ENCODE measurements at places on chromosomes 5 and 9.

DNA sequence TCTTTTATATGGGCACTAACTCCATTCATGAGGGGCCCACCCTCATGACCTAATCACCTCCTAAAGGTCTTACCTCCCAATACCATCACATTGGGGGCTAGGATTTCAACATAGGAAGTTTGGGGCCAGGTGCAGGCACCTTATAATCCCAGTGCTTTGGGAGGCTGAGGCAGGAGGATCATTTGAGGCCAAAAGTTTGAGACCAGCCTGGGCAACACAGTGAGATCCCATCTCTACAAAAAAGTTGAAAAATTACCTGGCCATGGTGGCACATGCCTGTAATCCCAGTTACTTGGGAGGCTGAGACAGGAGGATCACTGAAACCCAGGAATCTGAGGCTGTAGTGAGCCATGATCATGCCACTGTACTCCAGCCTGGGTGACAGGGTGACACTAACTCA is 76.7 kb downstream of the MYO10 start:
- no peak overlapping the region for H3K4me3 ChIP-seq
- H3K4me1 ChIP-seq, result peaks cover 84% of the 10 kb centered on the region
- H3K27ac ChIP-seq, result no peak overlapping the region
- DNase-seq, result no peak
- H3K27me3 ChIP-seq, result peaks cover 5% of the 10 kb centered on the region

DNA sequence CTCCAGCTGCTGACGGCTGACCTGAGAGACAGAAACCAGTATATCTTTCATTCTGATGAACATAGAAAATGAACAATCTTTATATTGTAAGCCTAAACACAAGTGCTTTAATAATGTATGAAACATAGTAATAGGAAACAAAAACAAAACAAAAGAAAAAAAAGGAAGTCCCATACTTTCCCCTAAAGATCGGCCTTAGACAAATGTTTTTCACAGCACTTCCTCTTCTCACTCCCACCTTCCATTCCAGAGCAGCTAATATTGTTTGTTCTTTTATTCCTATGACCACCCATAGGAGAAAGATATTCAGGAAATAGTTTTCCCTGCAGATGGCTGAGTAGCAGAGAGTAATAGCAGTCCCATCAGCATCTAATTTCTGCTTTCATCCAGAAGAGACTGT is 194.4 kb upstream of the SLC27A6 start:
- H3K4me3 ChIP-seq, result no peak overlapping the region
- no peaks in the 10 kb centered on the region for H3K36me3 ChIP-seq
- peaks cover 13% of the 10 kb centered on the region for H3K4me1 ChIP-seq
- no peak for DNase-seq
- no peak overlapping the region for H3K27ac ChIP-seq

GRCh38 chr9:38700695-38701094 is 19.2 kb downstream of the FAM240B start:
- no peak for DNase-seq
- H3K36me3 ChIP-seq, result no peaks in the 10 kb centered on the region
- no peaks in the 10 kb centered on the region for H3K4me1 ChIP-seq
- H3K27me3 ChIP-seq, result peaks cover 4% of the 10 kb centered on the region
- no peak overlapping the region for H3K27ac ChIP-seq
- no peak overlapping the region for H3K4me3 ChIP-seq

DNA sequence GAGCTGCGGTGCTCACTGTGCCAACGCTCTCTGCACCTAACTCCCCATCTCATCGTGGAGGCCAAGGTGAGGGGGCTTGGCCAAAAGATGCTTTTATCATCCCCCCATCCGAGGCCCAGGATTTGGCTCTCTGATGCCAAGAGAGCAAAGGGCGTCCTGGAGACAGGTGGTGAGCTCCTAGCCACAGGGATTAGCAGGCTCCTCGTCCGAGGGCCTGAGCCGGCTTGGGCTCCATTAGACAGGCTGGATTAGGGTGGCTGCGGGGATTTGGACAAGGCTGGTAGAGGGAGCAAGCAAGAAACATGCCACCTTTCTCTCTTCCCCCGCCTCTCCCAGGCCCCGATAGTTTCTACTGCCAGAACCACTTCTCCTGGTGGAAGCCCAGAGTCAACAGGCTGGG is 1.0 kb upstream of the GRM6 start:
- peaks cover 3% of the 10 kb centered on the region for H3K4me1 ChIP-seq
- no peak overlapping the region for H3K27ac ChIP-seq
- DNase-seq, result no peak
- no peak overlapping the region for H3K4me3 ChIP-seq
- H3K36me3 ChIP-seq, result no peaks in the 10 kb centered on the region

- H3K27me3 ChIP-seq, result peaks cover under 1% of the 10 kb centered on the region
- DNase-seq, result no peak
- H3K27ac ChIP-seq, result no peak overlapping the region
- no peak overlapping the region for H3K4me3 ChIP-seq
- H3K36me3 ChIP-seq, result no peaks in the 10 kb centered on the region
These were observed 6.8 kb downstream of the FAM219A start for GRCh38 chr9:34451545-34451944.

GRCh38 chr9:89793124-89793495 is 188.3 kb downstream of the GADD45G start:
- H3K4me1 ChIP-seq, result peaks cover 29% of the 10 kb centered on the region
- no peaks in the 10 kb centered on the region for H3K36me3 ChIP-seq
- peaks cover 18% of the 10 kb centered on the region for H3K27me3 ChIP-seq
- no peak overlapping the region for H3K27ac ChIP-seq

GRCh38 chr9:133375116-133375723 is 640 bp downstream of the SURF4 start:
- H3K36me3 ChIP-seq, result no peaks in the 10 kb centered on the region
- peak overlapping the region; percentile 97 for H3K4me3 ChIP-seq
- DNase-seq, result no peak
- peaks cover 52% of the 10 kb centered on the region for H3K4me1 ChIP-seq
- H3K27ac ChIP-seq, result peak overlapping the region; percentile 98

DNA sequence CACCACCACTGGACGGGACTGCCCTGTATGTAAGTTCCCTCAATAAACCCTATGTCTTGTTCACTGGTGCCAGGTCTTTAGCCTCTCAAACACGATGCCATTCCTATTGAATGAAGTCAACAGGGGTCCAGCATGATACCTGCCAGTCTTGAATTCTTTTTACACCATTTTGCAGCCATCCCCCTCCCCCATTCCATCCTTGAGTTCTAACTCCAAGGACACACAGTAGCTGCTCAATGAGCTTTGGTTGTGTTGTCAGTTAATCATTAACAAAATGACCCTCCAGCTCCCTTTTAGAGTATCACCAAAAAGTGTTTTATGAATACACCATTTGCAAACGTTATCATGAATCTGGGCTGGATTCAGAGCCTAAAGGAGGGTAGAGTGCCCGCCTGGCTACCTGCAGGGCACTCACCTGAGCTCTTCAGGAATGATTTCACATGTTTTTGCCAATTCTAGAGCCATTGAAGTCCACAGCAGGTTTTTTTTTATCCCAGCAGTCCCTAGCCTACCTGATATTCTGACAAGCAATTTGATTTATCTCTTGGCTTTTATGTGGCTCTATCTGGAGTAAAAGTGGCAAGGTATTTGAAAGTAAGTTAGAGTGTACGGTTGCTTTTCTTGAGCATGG is 271.8 kb downstream of the SMARCA2 start:
- peaks cover 29% of the 10 kb centered on the region for H3K4me1 ChIP-seq
- no peak overlapping the region for H3K4me3 ChIP-seq
- H3K27me3 ChIP-seq, result peaks cover 4% of the 10 kb centered on the region

GRCh38 chr5:146209714-146210113 is 6.3 kb downstream of the RBM27 start:
- peaks cover 21% of the 10 kb centered on the region for H3K36me3 ChIP-seq
- H3K4me3 ChIP-seq, result no peak overlapping the region
- H3K27me3 ChIP-seq, result no peaks in the 10 kb centered on the region
- peaks cover 10% of the 10 kb centered on the region for H3K4me1 ChIP-seq
- no peak for DNase-seq

- H3K4me1 ChIP-seq, result peaks cover 34% of the 10 kb centered on the region
- H3K27ac ChIP-seq, result peak overlapping the region; percentile 41
- H3K27me3 ChIP-seq, result peaks cover 9% of the 10 kb centered on the region
- DNase-seq, result no peak
- no peak overlapping the region for H3K4me3 ChIP-seq
- no peaks in the 10 kb centered on the region for H3K36me3 ChIP-seq
These were observed 103.5 kb downstream of the SPRY4 start for GRCh38 chr5:142221091-142221860.

DNA sequence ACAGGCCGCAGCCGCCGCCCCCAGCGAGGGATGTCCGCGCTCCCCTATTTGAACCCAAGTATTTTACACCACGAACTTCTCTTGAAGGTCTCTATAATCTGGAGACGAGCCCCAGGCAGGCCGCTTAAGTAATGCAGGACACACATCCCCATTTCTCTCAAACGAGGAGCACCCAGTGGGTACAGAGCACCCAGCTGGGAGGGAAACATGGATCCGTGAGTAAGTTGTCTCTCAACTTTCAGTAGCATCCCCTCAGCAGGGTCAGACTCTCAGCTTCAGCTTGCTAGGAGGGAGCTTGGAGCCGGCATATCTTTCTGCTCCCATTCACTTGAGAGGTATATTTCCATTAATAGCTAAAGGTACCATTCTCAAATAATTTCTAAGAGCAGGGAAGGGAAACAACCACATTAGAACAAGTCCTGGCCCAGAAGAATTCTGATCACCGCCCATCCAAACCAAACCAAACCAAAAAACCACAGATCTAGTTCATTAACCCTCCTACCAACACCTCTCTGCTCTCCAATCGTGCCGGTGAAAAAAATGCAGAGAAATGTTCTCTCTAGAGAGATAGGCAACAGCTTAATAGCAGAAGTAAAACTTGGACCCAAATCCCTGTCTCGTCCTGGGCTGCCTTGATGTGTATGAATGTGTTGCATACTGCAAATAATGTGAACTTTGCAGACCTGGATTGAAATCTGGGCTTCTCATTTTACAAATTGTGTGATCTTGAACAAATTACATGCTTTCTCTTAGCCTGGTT is 910 bp downstream of the TDRD7 start:
- peaks cover 5% of the 10 kb centered on the region for H3K4me1 ChIP-seq
- DNase-seq, result no peak
- no peak overlapping the region for H3K27ac ChIP-seq

All from nephron progenitor cell (in vitro differentiated cells).